B cell (primary cell): ENCODE measurements at places on chromosomes 16 and 17. TPM values are rescaled to one million over a fixed set of nuclear protein-coding genes. Genes with fewer than 3 reads are reported as not detected.

DNA sequence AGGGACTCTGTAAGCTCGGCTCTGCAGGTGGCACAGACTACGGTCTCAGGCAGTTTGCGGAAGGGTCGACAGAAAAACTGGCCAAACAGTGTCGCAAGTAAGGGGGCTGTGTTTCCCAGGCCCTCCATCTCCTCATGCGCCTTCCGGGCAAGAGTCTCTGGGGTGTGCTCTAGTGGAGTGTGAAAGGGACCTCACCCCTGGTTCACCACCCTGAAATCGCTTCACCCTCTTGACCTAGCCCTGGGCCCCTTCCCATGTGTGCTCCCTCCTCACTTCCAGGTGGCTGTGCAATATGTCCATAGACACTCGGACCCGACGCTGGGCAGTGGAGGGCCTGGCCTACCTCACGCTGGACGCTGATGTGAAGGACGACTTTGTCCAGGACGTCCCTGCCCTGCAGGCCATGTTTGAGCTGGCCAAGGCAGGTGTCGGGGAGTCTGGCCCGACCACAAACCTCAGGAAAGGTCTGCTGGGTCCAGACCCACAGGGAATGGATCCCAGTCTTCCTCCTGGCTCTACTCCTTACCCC lies 22.3 kb downstream of the UNC45B start:
- no peak for DNase-seq

DNA sequence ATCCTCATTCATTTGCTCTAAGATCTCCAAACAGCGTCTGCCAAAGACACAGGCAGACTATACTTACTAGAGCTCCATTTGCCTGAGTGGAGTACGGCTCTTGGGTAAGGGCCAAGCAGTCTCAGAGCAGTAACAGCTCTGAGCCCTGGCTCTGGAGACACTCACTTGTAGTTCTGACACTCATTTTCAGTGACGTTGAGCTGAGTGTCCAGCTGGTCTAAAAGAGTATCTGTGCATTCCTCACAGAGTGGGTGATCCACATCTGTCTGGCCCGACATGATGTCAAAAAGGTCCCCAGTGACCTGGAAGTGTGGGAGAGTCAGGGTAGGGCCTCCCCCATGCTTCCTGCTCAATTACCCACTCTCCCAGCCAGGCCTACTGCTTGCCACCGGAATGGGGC lies 5.7 kb downstream of the BECN1 start:
- DNase-seq: no peak

- DNase-seq: peak; percentile 74
These were observed 14.5 kb downstream of the GLIS2 start for GRCh38 chr16:4330277-4330874.

- DNase-seq: no peak
These were observed 55.5 kb downstream of the SNX11 start for GRCh38 chr17:48162946-48163506.

- no peak for DNase-seq
These were observed 119.9 kb downstream of the COPRS start for GRCh38 chr17:31738996-31739699.

Gene FDXR
- 6.7 and 7.0 TPM in 2 replicates for total RNA-seq

Gene IQCK
- total RNA-seq: 3.0 and 4.3 TPM in 2 replicates

Gene CFAP97D1
- total RNA-seq: not detected in 2 replicates

Gene BLTP2
- total RNA-seq: 156 and 177 TPM in 2 replicates

Gene MGAT5B
- 37.8 and 41.4 TPM in 2 replicates for total RNA-seq
